Stomach (tissue), 19 donors: ENCODE measurements at places on chromosomes 6 and 20.

GRCh38 chr6:73823046-73823735 lies 127.2 kb downstream of the CD109 start:
- peak; percentile 22 for DNase-seq

GRCh38 chr6:31791324-31792089 lies 4.0 kb downstream of the VARS1 start:
- peak; percentile 84 for DNase-seq

DNA sequence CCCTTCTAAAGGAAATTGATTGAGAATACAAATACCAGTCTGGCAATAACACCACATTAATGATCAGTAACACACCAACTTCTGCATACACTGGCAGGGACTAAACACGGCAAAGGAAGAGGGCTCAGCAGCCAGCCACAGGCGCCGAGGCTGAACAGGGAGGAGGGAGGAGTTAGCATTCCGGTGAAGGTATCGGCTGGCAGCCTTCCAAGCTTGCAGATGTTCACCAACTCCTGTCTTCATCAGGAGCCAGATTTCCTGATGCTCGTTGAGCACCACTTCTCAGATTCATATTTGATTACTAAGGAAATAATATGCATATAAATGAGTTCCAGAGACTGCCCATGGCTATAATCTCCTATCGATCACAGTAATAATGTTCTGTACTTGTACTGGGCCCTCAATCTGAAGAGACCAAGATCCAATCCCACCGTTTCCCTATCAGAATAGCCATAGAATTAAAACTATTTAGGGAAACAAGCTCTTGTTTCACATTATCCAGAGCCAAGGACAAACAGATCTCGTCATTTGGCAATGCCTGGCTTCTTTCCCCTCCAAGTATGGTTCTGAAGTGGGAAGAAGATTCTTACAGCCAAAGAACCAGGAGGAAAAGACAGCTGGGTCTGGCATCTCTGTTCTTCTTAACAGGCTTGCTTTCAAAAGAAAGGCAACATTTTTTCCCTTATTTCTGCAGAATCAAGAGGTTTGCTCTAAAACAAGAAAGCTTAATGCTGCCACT lies 42.2 kb downstream of the GFOD1 start:
- peak; percentile 84 for DNase-seq

DNA sequence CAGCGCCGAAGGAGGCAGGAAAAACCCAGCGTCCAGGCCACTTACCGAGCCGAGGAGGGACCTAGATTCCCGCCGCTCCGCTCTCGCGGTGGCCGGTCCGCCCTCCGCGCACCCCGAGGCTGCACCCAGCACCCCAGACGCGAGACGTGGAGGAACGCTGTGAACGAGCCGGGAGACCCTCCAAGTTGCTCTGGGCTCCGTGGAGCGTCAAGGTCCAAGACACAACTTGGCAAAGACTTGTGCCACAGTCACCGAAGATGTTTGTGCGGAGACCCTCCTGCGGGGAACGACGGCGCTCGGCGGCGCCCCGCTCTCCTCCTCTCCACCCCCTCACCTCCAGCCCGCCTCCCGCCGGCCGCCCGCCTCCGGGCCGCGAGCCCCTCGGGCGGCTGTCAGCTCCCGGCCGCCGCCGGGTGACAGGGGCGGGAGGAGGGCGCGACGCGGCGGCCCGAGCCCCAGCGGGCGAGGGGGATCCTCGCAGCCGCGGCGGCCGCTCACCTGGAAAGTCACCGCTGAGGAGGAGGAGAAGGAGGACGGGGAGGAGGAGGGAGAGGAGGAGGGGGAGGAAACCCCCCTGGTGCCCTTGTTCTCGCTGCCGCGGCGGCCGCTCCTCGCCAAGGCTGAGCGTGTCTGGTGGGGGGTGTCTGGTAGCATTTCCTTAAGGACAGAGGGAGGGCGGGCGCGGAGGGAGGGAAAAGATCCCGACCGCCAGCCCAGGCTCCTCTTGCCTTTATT lies 637 bp upstream of the HIVEP2 start:
- peak; percentile 49 for DNase-seq

GRCh38 chr6:111306104-111306888 lies 176.7 kb downstream of the REV3L start:
- DNase-seq, result no peak
